ENCODE measurements at places on chromosomes 5 and 9.

- no peak for DNase-seq
Observed at GRCh38 chr5:57939771-57940170, 457.2 kb upstream of the ACTBL2 start.

- DNase-seq, result peak; percentile 48
Observed at GRCh38 chr9:93126151-93126781, 7.8 kb downstream of the NINJ1 start.

DNA sequence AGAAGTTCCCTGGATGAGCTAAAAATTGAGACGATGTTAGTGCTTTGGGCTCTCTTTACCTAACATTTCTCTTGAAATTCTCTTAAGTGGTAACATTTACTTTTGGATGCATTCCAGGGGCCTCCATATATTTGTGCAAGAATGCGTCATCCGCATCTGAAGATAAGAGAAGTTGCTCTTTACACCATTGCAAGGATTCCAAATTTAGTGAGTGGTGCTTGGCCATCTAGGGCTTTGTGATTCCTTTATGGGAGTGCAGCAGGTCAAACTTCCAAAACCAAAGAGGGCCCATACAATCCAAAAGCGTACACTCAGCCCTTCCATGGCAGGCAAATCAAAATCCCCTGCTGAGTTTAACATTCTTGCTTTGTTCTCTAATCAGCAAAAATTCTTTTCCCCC, 102.0 kb upstream of the DMAC1 start:
- no peak for DNase-seq

DNA sequence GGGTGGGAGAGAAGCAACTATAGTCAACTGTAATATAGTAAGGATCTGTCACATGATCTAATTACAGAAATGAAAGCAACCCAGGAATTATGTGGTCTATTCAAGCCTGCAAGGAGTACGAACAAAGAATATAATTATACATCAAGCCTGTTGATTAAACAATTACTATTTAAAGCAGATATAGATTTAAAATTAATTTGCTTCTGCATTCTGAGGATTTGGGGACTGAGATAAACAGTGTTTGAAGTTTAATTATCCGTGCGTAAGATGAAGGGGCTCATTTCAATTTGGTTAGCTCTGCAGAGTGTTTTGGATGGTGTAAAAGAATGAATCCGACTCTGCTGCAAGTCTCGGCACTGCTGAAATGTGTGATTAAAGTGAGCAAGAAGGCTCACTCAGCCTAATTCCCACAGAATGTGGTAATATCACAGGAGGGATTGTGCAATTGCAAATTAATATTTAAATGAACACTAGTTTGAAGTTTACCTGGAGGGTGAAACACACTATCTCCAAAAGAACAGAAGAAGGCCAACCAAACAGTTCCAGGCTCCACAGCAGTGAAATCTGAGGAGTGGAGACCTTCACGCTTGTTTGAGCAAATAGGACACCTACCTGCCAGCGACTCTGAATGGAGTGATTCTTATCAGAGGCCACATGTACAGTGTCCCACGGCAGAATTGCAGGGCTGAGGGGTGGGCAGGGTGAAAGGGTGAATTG, 420.6 kb upstream of the SLC30A5 start:
- DNase-seq, result no peak

- DNase-seq, result no peak
Observed at GRCh38 chr5:96447949-96448348, 14.9 kb upstream of the PCSK1 start.

GRCh38 chr9:113525205-113525604, 61.7 kb downstream of the RGS3 start:
- no peak for DNase-seq

- DNase-seq, result no peak
Observed at GRCh38 chr9:95581900-95582299, 65.1 kb upstream of the PTCH1 start.

DNA sequence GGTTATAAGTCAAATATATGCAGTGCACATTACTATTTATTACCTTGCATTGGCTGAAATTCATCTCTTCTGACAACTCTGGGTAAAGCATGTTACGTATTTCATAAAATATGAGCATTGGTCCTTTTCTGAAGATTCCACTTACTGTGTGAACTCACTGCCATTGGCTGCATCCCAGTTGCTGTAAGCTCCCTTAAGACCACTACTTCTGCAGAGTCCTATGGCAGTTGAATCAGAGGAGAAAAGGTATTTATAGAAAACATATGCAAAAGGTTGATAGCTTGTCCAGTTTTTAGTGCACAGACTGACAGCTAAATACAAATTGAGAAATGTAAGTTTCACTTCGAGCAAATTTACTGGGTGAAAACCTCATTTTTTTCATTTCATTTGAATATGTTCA, 394.6 kb upstream of the ARRDC3 start:
- no peak for DNase-seq

- no peak for DNase-seq
Observed at GRCh38 chr9:70534061-70534460, 119.6 kb upstream of the KLF9 start.

DNA sequence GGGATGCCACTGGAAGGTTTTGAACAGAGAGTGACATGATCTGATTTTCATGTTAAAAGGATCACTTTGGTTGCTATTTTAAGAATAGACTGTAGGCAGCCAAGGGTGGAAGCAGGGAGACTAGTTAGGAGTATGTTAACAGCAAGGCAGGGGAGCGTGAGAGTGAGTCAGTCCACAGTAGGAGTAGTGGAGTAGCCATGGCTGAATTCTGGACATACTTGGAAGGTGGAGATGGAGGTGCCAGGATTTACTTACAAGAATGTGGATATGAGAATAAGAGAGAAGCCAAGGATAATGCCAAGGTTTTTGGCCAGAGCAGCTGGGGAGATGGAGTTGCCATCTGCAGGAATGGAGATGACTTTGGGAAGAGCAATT, 118.8 kb downstream of the GALNT10 start:
- no peak for DNase-seq

DNA sequence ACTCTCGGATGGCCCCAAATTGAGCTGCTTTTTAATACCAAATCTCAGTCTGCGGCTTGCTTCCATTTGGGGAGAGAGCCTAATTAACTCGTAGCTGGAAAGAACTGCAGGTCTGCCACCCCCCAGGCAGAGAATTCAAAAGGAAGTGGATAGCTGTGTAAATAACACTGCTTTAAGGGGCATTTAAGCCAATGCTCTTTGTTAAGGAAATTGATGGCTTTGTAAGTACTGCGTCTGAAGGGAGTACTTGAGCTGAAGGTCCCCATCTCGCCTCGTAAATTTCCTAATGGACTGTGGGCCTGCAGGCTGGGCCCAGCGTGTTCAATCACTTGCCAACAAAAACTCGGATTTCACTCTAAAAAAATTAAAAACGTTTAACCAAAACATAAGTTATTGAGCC, 132.7 kb downstream of the PAPPA start:
- no peak for DNase-seq

DNA sequence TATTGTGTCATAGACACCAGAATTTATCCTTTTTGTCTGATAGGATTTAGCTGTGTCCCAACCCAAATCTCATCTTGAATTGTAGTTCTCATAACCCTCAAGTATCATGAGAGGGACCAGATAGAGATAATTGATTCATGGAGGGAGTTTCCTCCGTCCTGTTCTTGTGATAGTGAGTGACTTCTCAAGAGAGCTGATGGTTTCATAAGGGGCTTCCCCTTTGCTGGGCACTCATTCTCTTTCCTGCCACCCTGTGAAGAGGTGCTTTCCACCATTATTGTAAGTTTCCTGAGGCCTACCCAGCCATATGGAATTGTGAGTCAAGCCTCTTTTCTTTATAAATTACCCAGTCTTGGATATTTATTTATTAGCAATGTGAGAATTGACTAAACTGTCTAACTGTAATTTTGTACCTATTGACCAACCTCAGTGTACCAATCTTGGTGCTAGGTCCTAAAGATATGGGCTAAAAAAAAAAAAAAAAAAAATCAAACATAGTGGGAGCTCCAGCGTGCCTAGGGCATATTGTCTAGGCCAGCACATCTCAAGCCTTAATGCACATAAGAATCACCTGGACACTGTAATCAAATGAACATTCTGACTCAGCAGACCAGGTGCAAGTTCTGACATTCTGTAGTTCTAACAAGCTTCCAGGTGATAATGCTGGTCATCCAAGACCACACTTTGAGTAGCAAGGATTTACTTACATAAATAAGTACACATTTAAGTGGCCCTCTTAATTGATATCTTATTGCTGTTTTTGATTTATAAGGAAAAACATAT, 30.5 kb downstream of the ST8SIA4 start:
- peak; percentile 24 for DNase-seq

DNA sequence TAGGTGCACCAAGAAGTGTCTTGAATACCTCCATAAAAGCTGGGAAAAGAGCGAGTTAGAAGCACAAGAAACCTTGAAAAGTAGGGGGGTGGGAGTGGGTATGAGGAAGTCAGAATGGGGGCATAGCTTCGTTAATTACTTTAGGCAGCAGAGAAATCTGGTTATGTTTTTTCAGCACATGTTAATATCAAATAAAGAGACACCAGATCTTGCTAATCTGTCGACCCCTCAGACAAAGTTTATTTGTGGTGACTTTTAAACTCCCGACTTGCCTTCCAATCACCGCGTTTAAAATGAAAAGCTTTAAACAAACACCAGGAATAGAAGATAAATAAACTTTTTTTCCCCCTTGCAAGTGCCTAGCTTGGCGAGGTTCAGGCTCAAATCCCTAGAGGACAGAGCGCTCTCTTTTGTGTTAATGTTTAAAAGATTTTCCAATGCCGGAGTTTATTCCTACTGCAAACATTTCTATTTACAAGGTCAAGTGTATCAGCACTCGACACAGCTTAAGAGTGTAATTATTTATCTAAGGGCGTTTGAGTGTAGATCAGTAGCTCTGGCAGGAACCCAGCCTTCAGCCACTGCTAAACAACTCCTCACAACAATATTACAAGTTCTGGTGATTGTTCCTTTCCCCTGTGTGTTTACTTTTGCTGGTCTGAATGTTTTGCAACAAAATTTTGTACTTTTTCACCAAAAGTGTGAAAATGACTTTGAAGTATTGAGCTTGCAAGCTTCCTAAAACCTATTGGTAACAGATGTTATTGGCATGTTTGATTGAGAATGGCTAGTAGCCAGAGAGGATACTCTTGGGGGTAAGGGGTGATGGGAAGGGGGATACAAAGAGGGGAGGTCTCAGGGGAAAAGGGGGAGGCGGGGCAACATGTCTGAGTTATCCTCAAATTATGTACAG, 3.8 kb downstream of the GAS1 start:
- no peak for DNase-seq

DNA sequence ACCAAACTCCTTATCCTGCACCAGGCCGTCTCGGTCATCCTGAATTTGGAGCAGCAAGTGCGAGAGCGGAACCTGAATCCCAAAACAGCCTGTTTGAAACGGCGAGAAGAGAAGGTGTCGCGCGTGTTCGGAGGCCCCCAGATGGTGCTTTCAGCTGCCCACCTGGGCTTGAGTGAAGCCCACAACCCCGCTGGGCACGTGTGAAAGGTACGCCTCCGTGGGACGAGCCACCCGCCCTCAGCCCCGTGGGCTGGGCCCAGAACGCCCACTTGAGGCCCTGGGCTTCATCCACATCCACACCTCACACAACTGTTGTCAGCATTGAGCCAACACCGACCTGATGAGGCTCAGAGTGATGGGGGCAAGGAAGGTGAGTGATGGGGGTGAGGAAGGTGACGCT, 72.8 kb downstream of the INSL6 start:
- DNase-seq, result no peak

DNA sequence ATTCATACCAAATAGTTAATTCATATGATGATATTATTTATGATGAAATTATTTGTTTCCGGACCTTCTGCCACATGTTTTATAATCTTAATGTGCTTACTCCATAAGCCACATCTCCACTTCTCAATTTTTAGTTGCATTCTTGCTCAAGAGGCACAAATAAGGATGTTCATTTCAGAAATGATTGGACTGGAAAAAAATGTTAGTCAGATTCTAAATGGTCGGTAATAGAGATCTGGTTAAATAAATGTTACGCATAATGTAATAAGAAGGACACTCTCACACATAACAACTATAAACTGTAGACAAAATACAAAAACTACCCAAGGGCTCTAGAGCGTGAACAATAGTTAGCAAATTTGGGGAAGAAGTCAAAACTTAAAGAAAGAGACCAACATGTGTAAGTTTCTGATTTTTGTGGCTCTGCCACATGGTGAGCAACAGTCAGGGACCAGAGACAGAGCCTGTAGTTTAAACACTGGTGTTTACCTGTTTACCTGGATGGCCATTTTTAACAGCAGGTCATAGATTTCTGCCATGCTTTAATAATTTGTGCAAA, 554.3 kb upstream of the CLINT1 start:
- peak; percentile 6 for DNase-seq

GRCh38 chr9:131097126-131097947, 1.0 kb downstream of the AIF1L start:
- no peak for DNase-seq

DNA sequence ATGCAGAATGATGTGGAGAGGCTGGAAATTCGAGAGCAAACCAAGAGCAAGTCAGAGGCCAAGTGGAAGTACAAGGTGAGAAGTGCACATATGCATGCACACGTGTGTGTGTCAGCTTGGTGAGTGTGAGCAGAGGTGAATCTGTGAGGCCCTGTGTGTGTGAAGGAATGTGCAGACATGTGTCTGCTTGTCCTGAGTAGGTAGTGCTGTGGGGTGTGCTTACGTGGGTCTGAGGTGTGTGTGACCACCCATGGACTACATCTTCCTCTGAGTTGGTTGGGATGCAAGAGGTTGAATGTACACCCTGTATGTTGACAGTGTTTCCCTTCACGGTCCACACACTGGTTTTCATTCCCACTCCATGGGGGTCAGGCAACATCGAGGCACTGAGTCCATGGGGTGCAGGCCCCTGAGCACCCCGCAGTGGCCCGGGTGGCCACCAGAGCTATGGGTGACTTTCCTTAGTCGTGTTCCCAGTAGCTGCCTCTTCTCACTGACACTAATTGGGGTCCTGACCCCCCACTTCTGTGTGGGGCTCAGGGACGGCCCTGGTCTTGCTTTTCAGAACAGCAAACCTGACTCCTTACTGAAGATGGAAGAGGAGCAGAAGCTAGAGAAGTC, 86.7 kb downstream of the PHF2 start:
- DNase-seq, result no peak

DNA sequence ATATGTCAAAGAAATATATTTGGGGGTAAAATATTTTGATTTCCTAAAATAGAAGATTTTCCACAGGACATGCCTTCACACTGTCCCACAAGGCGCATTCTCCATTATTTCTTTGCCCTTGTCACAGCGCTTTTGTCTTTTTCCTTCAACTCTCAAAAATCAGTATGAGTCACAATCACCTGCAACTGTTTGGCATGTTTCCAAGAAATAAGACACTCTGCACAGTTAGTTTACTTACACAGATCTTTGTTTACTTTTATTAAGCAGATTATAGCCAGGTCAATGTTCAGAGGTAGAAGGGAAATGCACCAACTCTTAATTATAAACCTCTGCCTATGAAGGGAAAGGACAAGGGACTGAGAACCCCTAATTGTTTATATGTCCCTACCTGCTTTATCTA, 9.5 kb downstream of the CEMIP2 start:
- peak; percentile 25 for DNase-seq
